Activated CD8-positive, alpha-beta T cell treated with anti-CD3 and anti-CD28 coated beads for 36 hours (primary cell): ENCODE measurements at places on chromosomes 12 and 14.

GRCh38 chr12:22409377-22410164, 75.1 kb upstream of the ST8SIA1 start:
- DNase-seq, result peak; percentile 66

DNA sequence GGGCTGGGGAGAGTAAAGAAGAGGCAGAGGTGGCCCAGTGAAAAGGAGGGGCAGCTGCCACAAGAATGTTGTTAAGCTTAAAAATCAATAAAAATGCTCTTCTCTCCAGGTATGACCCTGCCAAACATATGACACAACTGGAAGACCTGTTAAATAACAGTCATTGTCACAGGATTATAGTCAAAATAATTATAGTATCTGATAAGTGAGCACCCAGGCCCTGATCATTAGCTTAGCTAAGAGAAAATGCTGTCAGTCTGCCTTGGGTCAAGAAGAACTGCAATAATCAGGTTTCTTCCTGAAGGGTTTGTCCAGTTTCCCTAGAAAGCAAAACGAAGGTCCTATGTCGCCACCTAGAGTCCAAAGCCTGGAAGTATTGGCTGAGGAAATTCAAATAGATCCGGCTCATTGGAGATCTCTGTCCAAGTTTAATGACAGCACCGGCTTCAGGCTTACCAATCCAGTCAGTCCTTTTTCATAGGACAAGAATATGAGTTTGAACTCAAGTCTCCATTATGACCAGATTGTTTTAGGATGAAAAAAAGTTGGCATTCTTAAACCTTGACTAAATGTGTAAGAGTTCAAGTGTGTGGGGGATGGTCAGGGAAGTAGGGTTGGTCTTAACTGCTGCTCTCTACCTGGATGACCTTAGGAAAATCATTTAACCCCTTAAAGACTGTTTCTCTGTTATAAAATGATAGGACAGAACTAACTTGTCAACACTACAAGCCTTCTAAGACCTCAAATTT, 22.5 kb upstream of the NKX2-8 start:
- DNase-seq, result peak; percentile 54

DNA sequence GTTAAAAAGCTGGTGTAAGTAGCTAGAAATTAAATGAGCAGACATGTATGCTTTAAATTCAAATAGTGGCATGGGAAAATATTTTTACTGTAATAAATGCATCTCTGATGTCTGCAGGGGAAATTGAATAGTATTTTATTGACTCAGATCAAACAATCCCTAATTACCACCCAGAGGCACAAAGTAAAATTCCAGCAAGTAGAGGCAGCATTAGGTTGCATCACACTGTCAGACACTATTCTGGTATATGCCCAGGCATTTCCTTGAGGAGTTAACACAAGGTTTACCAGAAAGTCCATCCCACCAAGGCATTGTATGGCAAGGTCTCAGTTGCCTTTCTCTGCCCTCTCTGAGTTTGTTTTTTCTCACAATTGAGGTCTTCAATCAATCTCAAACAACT, 201.6 kb upstream of the KITLG start:
- DNase-seq, result no peak

DNA sequence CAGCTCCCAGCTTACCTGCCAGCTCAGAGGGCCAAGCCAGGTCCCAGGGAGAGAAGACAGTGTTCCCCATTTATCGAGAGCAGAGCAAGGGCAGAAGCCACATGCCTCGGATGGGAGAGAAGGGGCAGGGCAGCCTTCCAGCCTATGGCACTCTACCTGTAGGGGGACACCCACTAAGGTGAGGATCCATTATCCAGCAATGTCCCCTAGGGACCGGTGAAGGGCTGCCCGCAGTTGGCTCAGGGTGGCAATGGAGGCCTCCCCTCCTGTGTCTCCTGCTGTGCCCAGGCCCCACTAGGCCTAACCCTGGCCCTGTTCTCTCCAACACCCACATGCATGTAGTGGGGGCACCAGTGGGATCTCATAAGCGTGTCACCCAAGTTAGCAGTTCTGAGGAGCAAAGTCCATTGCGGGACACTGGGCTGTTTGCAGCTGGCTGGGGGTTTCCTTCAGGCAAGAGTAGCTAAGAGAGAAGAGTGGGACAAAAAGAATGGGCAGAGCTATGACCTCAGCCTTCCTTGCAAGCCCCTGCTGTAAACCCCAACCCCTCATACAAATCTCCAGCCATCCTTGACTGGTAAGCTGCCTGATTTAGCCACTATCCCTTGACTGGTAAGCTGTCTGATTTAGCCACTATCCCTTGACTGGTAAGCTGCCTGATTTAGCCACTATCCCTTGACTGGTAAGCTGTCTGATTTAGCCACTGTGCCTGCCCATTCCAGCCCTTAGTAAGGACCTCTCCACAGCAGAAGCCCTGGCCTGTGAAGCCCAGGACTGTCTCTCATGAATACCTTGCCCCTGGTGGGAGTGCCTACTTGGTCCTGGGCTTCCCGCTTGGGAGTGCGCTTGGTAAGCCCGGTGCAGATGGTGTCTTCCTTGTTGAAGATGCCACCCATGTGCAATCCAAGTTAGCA, 5.2 kb upstream of the ASB2 start:
- DNase-seq, result no peak

- DNase-seq, result no peak
These were observed 2.8 kb downstream of the SLC25A47 start for GRCh38 chr14:100325958-100326357.

DNA sequence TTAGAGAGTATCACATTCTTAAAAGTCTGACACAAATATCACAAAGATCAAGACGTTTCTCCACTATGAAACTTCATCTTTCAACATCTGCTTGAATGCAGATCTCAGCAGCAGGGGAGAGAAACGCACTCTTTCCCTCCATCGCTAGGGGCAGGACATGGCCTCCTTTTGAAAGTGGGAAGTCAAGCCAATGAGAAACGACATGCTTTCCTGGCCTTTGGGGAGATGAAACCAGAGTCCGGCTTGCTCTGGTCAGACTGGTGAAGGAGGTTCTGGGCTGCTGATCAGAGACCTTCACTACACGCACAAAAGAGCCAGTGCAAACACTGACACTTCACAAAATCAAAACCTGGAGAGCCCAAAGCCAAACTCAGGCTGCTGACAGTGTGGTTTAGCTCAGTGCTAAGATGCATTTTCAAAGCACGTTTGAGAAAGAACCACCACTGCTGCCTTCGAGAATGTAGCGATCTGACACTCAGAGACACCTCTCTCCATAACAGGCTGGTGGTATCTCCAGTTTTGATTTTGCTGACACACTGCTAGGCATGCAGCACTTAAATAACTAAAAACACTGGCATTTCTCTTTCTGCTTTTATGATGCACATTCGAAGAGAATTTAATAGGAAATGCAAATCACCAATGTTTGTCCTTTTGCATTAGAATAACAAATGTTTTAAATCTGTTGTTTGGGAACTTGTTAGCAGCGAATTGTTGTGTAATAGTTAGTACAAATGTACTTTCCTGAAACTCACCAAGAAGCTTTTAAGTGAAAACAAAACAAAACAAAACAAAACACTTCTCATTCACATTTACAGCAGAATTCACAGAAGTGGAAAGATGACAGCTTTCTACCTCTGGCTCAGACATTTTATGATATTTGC, 93.9 kb upstream of the OVCH1 start:
- DNase-seq, result no peak

GRCh38 chr14:59484639-59485175, 390 bp downstream of the JKAMP start:
- no peak for DNase-seq

- no peak for DNase-seq
These were observed 186.2 kb downstream of the NEDD1 start for GRCh38 chr12:97093187-97093683.

DNA sequence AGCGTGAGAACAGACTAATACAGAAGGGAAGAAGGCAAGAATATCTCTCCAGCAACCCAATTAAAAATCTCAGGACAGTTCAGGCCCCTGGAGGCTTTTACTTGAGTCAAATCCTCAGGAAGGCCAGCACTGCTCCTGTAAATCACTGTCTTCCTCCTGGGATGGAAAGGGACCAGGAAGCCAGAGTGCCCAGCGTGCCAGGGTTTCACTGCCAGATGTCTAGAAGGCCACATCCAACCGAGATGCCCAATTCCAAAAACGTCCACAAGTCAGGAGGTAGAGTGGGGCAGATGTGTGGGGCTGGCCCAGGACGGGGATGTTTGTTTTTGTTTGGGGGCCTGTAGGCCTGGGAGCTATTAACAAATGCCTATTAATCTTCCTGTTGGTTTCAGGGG, 332.0 kb downstream of the MED13L start:
- DNase-seq, result no peak

- DNase-seq, result no peak
These were observed 192.8 kb downstream of the GRIN2B start for GRCh38 chr12:13788626-13789025.

GRCh38 chr12:24424889-24425600, 475.6 kb upstream of the SOX5 start:
- peak; percentile 4 for DNase-seq

- no peak for DNase-seq
These were observed 100.2 kb upstream of the ARID2 start for GRCh38 chr12:45629292-45629691.

GRCh38 chr14:52950898-52951680, at the start of gene FERMT2:
TSS of gene FERMT2 (minus strand) at chr14:52951050. CDS start at chr14:52950568, 482 bp downstream.
- peak; percentile 10 for DNase-seq

GRCh38 chr12:75548879-75549278, 37.5 kb upstream of the KRR1 start:
- no peak for DNase-seq

- DNase-seq, result no peak
These were observed 120.4 kb upstream of the LRIG3 start for GRCh38 chr12:59040656-59041055.

DNA sequence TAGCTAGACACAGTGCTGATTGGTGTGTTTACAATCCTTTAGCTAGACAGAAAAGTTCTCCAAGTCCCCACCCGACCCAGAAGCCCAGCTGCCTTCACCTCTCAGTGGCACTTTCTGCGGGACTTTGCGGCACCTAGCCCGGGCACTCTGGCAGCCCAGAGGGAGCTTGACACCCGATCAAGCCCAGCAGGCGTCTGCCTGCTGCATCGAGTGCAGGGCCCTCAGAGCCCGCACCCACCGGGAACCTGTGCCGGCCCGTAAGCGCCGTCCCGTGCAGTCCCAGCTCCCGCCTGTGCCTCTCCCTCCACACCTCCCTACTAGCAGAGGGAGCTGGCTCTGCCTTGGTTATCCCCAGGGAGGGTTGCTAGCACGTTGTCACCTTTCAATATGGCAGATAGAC, 631.0 kb upstream of the STXBP6 start:
- DNase-seq, result no peak

DNA sequence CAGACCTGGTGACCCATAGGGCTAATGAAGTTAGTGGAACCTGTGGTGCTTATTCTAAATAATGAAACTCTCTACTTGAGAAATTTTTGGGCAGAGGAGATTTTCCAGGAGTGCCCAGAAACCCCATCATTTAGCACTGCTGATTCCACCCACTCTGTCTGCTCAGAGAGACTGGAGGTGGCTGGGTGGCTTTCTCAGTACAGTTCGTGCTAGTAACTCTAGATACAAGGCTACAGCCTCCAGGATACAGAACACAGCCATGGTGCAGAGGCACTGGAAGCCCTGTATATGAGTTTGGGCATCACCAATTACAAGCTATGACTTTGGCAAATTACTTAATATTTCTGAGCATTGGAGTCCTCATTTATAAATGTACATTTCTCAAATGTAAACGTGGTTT, 32.4 kb downstream of the CCDC177 start:
- DNase-seq, result no peak

DNA sequence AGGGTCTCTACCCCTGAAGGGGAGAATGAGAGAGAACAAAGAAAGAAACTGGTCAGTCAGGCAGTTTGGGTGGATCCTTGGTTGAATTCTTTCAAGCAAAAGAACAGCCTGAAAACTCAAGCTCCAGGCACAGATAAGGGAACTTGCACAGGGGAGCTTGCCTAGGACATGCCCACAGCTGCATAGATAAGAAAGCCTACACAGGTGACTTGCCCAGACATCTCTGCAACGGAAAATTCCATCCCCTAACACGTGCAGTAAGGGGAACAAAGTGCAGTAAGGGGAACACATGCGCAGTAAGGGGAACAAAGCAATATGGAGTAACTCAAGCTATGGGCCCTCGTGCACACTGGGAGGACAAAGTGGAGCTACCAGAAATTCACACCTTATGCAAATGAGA, 540.1 kb upstream of the MIS18BP1 start:
- DNase-seq, result no peak

GRCh38 chr12:122830517-122831214, 4.6 kb upstream of the HIP1R start:
- no peak for DNase-seq

- no peak for DNase-seq
These were observed 71.1 kb downstream of the EGLN3 start for GRCh38 chr14:33879684-33880286.

DNA sequence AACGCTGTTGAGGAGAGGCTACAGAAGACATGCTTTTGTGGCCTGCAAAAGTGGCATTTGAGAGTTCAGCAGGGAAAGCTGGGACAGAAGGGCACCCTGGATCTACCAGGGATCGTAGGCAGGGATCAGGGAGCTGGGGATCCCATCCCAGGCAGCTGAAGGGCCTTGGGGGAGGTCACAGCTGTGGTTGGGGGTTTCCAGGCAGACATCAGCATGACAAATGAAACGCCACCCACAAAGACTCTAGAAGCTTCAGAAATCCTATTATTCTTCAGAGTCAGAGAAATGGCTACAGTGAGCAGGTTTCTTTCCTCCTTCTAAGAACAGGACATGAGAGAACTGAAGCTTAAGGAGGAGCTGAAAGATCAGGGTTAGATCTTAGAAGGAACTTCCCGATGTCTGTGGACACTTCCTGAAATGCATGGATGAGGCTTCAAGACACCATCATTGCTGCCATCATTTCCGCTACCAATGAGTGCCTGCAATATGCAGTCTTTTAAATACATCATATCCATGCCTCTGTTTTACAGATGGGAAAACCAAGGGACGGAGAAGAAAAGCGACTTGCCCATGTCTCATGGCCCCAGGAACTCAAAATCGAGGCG, 104.3 kb downstream of the RBM19 start:
- peak; percentile 12 for DNase-seq

- no peak for DNase-seq
These were observed 13.6 kb downstream of the ARHGAP5 start for GRCh38 chr14:32090686-32091085.

DNA sequence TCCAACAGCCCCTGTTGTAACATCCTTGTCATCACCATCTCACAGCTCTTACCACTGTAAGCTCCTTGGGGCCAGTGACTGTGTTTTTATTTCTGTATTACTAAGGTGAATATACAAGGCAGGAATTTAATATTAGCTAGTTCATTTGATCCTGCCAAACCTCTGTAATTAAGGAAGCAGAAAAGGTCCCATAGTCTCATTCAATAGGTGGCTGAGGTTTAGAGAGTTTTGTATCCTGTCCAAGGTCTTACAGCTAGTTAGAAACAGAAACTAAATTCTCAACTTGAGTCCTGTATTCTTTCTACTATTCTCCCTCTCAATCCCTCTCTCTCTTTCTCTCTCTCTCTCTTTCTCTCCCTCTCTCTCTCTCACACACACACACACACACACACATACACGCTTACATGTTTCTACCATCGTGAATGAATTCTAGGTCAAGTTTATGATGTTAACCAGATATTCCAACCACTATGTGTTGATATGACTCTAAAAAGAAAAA, 543 bp upstream of the GLIPR1 start:
- DNase-seq, result no peak

GRCh38 chr14:85301506-85301905, 228.4 kb upstream of the FLRT2 start:
- DNase-seq, result no peak
